ENCODE measurements at places on chromosomes 7 and 10.

GRCh38 chr7:2903682-2904162 lies 59.6 kb upstream of the GNA12 start:
- no peak for DNase-seq

GRCh38 chr7:139681463-139681755 lies 96.4 kb downstream of the HIPK2 start:
- no peak for DNase-seq

DNA sequence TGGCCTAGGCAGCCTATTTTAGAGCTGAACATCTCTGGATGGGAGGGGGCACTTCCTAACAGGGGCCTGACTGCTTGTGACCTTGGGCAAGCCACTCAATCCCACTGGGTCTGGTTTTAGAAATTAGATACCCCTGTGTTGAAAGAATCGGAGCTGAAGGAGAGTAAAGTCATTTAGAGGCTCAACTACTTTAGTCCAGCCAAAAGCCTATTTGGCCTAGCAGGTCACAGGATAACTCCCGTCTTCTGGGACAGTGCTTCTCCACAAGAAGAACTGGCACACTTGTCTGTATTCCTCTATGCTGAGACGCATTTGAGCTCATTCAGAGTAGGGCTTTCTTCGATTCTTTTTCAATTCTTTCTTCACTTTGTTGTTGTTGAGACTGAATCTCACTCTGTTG lies 224.2 kb downstream of the CHCHD3 start:
- no peak for DNase-seq

GRCh38 chr10:43904301-43904700 lies 255.6 kb upstream of the ZNF32 start:
- DNase-seq = no peak

DNA sequence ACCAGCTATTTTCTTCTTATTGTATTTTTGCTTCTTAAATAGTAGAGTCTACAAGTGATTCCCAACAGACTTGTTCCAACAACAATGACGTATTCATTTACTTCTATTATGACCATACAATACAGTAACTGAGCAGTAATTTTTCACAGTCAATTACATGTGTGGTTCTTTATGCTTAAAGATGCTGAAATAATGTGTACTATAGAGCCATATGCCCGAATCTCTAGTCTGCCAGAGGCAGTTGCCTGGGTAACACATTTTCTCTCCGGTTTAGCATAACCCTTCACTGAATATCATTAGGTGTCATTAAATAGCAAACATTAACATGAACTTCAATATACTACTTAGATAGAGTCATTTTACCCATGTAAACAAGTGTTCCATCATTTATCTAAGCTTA lies 75.0 kb downstream of the SLC25A13 start:
- no peak for DNase-seq

GRCh38 chr10:74018241-74018640 lies 20.3 kb downstream of the VCL start:
- DNase-seq = no peak
